Osteoblast (primary cell): ENCODE measurements at places on chromosomes 4 and X.

DNA sequence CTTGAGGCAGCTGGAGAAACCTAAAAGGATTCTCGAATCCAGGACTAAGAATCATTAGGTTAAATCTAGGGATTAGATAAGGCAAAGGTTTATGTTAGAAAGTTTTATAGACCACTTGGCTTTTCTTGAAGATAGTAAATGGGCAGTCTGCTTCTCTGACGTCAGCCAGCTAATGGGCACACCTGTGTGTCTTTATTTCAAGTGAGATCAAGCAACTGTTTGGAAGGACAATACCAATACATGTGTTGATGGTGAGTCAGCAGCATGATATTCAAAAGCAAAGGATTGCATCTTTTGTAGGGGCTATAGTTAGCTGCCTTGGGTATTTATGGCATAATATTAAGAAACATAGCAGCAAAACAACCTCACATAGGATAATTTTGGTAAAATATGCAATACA is 46.5 kb upstream of the GRPR start:
- no peak for DNase-seq

DNA sequence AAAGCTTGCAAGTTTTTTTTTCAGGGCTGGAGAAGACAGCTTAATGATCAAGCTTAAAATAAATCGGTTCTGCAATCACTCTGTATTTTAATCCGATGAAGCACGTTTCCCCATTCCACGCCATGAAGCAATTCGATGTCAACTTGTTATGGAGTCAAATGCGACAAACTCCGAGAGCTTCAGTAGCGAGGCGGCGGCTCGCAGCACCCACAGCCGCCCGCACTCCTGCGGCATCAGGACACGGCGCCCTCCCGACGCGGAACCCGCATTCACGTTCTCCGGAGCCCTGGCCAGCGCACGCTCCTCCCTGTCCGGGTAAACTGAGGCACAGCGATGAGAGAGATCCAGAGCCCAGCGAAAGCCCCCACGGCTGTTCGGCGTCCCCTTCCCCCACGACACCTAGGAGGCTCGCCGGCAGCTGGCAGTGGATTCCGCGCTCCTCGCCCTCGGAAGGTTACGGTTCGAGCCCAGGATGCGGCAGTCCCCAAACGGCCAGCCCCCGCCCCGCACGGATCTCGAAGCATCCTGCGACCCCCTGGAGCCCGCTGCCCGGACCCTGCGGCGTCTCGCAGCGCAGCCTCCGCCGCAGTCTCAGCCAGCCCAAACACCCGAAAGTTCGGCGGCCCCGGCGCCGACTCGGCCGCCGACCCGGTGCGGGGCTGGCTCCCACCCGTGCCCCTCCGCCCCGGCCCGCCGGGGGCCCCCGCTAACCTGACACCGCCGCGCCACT is 507 bp downstream of the MFAP3L start:
- DNase-seq: peak; percentile 83

GRCh38 chr4:170269950-170270349 is 180.2 kb upstream of the AADAT start:
- no peak for DNase-seq

- no peak for DNase-seq
Observed at GRCh38 chrX:108299101-108299591, 139.1 kb downstream of the COL4A6 start.

GRCh38 chrX:97740044-97740443 is 856.3 kb downstream of the RPA4 start:
- DNase-seq: no peak

DNA sequence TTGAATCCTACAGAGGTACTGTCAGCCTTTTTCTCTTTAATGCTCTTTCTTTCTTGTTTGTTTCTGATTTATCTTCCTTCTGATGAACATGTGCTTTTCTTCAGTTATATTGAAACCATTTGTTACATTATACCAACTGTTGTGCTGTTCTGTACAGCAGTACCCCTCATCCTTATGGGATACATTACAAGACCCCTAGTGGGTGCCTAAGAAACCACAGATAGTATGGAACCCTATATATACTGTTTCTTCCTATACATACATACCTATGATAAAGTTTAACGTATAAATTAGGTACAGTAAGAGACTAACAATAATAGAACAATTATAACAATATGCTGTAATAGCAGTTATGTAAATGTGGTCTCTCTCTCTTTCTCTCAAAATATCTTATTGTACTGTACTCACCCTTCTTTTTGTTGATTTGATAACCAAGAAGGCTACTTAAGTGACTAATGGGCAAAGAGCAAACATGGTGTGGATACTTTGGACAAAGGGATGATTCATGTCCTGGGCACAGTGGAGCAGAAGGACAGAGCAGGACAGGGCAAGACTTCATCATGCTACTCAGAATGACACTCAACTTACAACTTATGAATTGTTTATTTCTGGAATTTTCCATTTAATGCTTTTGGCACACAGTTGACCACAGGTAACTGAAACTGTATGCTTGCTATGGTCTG is 10.7 kb upstream of the YIPF7 start:
- peak; percentile 29 for DNase-seq

GRCh38 chr4:102564399-102565059 is 63.4 kb downstream of the NFKB1 start:
- DNase-seq: no peak

GRCh38 chr4:112563431-112564200 is 47.6 kb upstream of the NEUROG2 start:
- DNase-seq: peak; percentile 71
